ENCODE measurements at places on chromosomes 16 and 17.
A peak's percentile ranks its signal among the peaks of the same experiment; 100 is the strongest.

GRCh38 chr16:87064731-87065445 is 252.3 kb downstream of the C16orf95 start:
- peak; percentile 43 for DNase-seq

DNA sequence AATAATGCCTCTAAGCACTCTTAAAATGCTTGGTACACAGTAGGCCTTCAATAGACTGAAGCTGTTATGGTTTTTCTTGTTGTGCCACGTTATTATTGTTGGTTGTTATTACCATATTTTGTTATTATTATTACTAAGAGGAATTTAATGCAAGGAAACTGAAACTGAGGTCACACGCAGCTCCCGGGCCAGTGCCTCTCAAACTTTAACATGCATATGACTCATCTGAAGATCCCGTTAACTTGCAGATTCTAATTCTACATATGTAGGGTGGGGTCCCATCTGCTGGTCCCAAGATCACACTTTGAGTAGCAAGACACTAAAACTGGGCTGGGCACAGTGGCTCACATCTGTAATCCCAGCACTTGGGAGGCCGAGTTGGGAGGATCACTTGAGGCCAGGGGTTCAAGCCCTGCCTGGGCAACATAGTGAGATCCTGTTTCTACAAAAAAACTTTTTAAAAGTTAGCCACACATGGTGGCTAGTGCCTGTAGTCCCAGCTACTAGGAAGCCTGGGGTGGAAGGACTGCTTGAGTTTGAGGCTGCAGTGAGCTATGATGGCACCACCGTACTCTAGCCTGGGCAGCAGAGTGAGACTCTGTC is 888 bp downstream of the ACSM5 start:
- DNase-seq: no peak

DNA sequence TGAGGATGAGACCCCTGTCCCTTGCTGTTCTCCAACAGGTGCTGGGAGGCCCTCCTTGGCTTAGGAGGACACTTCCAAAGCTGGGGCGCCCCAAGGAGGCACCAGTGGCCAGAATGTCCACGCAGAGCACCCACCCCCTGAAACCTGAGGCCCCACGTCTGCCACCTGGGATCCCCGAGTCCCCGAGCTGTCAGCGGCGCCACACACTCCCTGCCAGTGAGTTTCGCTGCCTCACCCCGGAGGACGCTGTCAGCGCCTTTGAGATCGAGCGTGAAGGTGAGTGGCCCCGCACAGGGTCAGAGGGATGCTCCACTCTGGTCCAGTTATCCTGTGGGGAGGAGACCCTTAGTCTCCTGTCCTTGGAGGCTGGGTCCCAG is 1.2 kb downstream of the AANAT start:
- DNase-seq: no peak

DNA sequence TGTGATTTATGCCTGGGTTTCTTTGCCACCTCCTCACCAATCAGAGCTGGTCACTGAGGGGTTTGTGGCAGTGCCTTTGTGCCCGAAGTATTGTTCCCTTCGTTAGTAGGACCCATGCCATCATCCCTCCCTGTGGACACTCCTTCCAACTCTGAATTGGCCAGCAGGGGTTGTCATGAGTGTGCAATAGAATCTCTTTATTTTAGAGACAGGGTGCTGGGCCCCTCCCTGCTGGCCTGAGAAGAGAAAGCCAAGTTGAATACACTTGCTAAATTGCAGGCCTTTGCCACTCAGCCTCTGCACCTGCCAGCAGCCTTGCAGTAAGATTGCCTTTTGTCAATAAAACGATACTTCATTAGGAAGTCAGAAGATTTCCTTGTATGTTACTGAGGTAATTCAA is 40.7 kb upstream of the SLC12A3 start:
- DNase-seq: peak; percentile 12

DNA sequence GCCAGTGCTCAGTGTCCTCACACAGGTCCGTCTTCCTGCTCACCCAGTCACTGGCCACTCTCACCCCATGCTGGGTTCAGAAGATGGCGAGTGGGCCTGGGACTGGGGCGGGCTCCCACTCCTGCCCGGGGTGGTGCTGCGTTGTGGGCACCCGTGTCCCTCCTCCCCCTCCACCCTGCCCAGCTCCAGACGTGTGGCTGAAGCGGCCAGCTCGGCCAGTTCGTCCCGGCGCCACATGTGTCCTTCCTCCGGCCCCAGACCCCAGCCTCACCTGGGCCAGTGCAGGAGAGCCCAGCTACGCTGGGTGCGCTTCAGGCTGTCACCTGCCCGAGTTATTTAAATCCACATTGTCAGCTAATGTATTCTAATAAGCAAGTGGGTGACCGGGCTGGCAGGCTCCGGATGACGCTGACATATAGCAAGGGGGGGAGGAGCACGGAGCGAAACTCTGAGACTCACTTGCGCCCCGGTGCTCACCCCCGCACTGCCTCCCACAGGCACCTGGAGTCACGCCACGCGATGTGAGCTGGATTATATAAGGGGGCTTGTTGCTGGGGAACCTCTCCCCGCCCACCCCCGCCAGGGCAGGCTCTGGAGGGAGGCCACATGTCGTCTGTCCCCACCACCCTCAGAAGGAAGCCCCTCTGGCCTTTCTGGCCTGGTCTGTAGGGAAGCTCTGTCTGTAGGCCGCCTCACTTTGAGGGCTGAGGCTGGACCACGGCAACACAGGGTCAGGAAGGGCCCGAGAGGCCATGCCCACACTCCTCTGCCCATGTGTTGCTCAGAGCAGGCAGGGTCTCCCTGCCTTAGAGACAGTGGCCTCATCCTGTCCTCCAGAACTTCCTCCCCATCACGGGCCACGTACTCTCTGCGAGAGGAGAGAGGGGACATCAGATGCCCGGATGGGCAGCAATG is 7.1 kb upstream of the BAIAP2 start:
- no peak for DNase-seq

- DNase-seq: peak; percentile 79
Measured at GRCh38 chr16:67277294-67277998, 1.9 kb upstream of the PLEKHG4 start.

DNA sequence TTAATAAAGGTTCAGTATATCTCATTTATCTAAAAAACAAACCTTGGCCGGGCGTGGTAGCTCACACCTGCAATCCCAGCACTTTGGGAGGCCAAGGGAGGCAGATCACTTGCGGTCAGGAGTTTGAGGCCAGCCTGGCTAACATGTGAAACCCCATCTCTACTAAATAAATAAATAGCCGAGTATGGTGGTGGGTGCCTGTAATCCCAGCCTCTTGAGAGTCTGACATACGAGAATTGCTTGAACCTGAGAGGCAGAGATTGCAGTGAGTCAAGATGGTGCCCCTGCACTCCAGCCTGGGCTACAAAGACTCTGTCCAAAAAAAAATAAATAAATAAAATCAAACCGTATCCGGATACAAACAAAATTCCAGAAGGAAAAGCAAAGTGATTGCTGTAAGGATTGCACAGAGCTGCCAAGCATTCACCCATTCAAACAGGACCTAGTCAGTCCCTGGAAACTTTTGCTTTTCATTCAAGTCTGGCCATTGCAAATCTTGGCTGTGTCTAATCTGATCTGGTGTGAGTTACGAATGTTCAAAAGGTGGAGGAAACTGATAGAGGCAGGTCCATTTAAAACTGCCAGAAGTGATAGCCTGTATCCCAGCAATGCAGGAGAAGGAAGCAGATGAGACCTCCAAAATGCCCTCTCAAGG is 102.5 kb upstream of the CLEC3A start:
- DNase-seq: no peak

DNA sequence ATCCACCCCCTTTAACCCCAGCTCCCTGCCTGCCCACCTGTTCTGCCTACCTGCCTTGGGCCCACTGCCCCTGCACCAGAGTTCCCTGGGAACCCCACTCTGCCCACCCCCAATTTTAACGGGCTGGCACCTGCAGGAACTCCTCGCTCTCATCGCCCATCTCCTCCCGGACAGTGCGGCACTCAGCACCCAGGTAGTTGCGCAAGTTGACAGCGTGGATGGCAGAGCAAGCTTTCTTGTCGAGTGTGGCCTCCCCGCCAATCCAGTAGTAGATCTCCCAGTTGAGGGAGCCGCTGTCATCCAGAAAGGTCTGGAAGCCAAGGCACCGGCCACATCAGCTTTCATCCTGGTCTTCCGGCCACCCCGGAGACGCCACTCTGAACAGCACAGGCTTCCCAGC is 7.8 kb downstream of the FLII start:
- DNase-seq: no peak

DNA sequence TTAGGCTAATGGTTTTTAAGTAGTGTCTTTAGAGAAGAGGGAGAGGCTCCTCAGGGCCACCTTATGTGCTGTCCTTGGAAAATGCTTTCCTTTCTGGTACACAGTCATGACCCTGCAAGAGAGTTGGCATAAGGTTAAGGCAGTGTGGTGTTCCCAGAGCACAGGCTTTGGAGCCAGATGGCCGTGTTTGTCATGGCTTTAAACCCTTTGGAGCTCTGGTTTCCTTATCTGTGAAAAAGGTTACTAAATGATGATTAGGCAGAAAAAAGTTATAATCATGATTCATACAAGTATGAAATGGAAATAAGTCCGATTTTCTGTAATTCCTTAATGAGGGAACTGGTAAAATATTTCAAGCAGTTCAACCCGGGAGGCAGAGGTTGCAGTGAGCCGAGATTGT is 13.2 kb downstream of the UTP4 start:
- no peak for DNase-seq

DNA sequence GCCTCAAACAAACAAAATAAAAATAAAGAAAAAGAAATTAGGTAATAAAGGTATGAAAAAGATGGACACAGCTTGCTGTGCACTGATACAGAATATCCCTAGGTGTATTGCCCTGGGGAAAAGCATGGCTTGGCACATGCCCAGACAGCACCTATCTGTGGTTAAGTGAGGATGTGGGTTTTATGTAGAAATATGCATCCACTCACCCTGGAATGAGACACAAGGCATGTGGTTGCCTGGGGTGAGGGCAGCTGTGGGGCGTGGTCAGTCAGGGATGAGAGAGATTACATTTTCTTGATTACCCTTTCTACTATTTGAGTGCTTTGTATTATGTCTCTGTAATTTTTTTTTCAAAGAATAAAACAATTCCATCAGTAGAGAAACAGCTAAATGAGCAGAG is 6.9 kb downstream of the PLLP start:
- peak; percentile 75 for DNase-seq

- DNase-seq: peak; percentile 81
Measured at GRCh38 chr16:29848420-29849297, 14.4 kb downstream of the CDIPT start.

DNA sequence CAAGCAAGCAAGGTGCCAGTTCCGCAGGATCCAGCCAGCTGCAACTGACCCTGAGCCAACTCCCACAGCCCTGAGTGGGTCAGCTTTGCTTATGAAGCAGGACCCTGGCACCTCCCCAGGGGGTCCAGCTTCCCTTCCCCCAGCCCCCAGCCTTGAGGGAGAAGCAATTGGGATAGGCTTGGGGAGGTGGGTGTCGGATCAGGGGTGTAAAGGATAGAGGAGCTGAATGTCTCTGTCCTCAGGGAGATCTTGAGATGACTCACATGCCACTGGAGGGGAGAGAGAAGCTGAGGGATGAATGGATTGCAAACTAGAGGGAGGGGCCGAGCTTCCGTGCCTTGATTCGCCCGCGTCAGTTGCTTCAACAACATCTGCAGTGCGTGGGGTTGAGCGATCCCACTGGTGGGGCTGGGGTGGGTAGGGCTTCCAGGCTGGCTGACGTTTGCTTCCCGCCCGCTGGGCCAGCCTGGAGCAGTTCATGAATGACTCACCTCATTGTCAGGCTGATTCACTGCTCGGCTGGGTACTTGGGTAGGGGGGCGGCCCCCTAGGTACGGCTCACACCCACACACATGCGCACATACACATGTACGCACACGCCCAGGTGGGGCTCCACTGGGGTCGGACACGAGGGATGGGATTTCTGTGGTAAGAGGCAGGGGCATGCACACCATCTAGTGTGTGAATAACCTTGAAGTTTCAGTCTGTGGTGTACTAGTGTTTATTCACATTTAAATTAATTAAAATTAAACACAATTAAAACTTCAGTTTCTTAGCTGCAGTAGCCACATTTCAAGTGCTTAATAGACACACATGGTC is 3.6 kb upstream of the HROB start:
- peak; percentile 94 for DNase-seq

GRCh38 chr17:82272495-82273326 is 789 bp downstream of the CSNK1D start:
- peak; percentile 54 for DNase-seq

DNA sequence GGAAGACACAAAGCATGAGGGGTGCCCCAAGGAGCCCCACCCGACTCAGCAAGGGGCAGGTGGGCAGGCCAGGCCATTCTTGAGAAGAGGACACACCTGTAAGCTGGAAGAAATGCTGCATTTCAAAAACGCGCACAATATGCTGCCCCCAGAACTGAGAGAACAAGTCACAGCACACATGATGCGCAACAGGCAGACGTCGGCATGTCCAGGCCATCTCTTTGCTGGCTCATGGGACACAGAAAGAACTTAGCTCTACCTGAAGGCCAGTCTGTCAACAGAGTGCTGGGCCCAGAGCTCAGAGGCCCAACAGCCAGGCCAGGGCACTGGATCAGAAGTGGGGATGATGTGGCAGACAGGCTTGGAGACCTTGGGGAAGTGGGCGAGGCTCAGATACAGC is 18.0 kb downstream of the KIFC3 start:
- no peak for DNase-seq

DNA sequence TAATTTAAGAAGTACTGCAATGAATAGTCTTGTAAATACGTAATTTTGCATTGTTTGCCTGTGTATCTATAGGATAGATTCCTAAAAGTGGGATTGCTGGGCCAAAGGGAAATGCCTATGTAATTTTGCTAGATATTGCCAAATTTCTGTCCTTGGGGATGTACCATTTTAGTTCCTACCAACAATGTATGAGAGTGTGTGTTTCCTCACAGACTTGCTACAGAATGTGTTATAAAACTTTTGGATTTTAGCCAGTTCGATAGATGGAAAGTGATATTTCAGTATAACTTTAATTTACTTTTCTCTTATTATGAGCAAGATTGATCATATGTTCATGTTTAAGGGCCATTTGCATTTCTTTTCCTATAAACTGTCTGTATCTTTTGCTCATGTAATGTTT is 8.3 kb downstream of the TANGO6 start:
- DNase-seq: no peak

DNA sequence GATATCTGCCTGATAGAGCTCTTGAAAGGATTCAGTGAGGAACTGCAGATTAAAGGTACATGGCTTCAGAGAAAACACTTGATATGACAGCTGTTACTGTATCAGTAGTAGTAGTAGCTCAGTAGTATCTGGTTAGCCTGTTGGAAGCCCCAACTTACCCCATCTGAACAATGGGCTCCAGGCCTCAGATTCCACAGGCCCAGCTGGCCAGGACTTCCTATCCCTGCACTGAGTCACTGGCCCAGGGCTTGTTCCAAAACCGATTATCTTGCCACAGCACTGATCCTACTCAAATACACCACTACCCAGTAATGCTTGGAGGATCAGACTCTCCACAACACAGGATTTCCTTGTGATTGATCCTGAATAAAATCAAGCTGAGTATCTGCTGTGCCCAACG is 32.6 kb downstream of the DCUN1D3 start:
- no peak for DNase-seq

DNA sequence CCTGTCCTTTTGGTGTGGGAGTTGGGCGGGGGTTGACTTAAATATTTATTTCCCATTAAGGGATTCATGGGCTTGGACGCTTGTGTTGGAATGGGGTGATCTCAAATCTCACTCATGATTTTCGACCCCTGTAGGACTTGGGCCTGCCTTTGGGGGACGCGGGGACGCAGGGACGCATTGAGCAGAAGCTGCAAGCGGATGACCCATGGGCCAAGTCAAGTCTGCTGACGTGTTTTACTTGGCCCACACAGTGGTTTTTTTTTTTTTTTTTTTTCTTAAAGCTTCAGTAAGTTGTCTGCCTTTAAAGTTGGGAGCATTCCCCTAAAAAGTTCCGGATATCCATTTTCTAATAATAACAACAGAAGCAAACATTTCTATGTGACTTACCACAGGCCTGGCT is 28.9 kb downstream of the CMIP start:
- DNase-seq: no peak
